ENCODE measurements at places on chromosomes 7 and 10.
A peak's percentile ranks its signal among the peaks of the same experiment; 100 is the strongest.

- no peak for DNase-seq
Observed at GRCh38 chr7:143210541-143210940, 11.3 kb upstream of the TAS2R40 start.

GRCh38 chr10:130489891-130490290 lies 353.7 kb downstream of the GLRX3 start:
- DNase-seq: no peak

GRCh38 chr10:100348389-100348927 lies 1.4 kb downstream of the SCD start:
- DNase-seq: no peak

GRCh38 chr10:71314028-71314693 lies 4.9 kb upstream of the SLC29A3 start:
- peak; percentile 42 for DNase-seq

GRCh38 chr10:52623761-52624160 lies 148.8 kb downstream of the MBL2 start:
- DNase-seq: no peak

- no peak for DNase-seq
Observed at GRCh38 chr7:140512317-140513000, 33.2 kb upstream of the MKRN1 start.

DNA sequence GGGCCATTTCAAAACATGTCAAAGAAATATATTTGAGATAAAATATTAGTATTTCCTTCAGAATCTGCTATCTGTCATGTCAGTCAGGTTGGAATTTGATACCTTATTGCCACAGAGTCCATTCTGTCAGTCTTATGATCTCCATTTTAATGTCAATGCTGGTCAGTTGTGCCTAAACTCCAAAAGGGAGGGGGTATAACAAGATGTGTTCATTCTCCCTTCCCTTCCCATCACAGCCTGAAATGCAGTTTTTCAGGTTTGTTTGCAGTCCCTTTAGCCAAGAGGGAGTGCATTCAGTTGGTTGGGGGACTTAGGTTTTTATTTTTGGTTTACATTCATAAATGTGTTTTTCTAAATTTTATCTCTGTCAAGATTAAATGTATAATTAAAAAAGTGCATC lies 59.8 kb upstream of the INHBA start:
- DNase-seq: no peak

GRCh38 chr10:78766603-78767002 lies 302.2 kb upstream of the ZMIZ1 start:
- DNase-seq: no peak

GRCh38 chr10:63384675-63385074 lies 81.1 kb downstream of the JMJD1C start:
- DNase-seq: no peak

Data from stimulated activated CD4-positive, alpha-beta T cell treated with anti-CD3 and anti-CD28 coated beads, Interleukin-15, amount 100 ng/mL, for 1 hour (primary cell).